ENCODE measurements at places on chromosomes 6 and 20.

DNA sequence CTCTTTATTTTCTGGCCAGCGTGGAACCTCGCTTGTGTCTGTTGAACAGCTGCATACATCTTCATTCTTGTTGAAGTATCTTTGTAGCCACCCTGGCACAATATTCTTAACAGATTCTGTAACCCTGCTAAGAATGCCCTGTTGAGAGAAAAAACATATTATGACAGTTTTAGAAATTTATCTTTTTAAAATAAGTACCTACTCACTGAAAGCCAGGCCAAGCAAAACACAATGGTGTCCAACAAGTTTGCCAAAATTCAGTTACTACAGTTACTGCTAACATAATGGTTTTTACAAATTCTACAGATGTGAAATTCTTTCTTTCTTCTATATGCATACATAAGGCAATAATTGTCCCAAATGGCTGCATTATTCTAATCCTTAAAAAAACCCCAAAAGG lies 18.2 kb downstream of the NUP153 start:
- no peak for DNase-seq

GRCh38 chr6:75170691-75171560 lies 34.9 kb downstream of the COL12A1 start:
- no peak for DNase-seq

GRCh38 chr20:61814726-61815125 lies 251.0 kb downstream of the TAF4 start:
- no peak for DNase-seq

GRCh38 chr20:7207186-7207798 lies 439.8 kb downstream of the BMP2 start:
- DNase-seq: no peak

- DNase-seq: no peak
Observed at GRCh38 chr6:158803733-158804143, 15.4 kb downstream of the EZR start.
